A549 treated with RU486 at 1 μM for 4 hours (cell line): ENCODE measurements at places on chromosomes 1 and 21. TPM values are rescaled to one million over a fixed set of nuclear protein-coding genes. Genes with fewer than 3 reads are reported as not detected.

Gene RSPH1
- 0.68 to 1.3 TPM (median 0.91 TPM) in 5 replicates for total RNA-seq

Gene CORT
- 0.18 to 0.49 TPM (median 0.36 TPM) in 4 of 5 replicates, not detected in the other for total RNA-seq

Gene UMODL1
- total RNA-seq, result not detected in 5 replicates

Gene PCSK9
- 2.5 to 5.1 TPM (median 3.9 TPM) in 5 replicates for total RNA-seq

Gene KHDC4
- total RNA-seq, result 20.1 to 27.3 TPM (median 24.9 TPM) in 5 replicates
